NAMALWA (cell line): ENCODE measurements at places on chromosomes 1 and 21.

DNA sequence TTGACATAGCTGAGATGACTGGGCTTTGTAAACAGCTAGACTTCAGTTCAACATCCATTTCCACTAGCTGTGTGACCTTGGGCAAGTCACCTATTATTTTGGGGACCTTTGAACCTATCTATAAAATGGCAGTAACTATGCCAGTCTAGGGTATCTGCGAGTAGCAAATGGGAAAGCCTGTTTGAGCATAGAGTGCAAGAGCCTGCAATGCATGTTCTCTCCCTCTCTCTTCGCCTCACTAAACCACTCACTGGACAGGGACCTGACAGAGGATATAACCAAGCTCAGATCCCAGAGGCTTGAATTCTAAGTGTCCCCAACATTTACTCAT lies 39.7 kb downstream of the DPT start:
- DNase-seq, result no peak

- DNase-seq, result no peak
Observed at GRCh38 chr1:167898578-167899222, 15.2 kb downstream of the ADCY10 start.

DNA sequence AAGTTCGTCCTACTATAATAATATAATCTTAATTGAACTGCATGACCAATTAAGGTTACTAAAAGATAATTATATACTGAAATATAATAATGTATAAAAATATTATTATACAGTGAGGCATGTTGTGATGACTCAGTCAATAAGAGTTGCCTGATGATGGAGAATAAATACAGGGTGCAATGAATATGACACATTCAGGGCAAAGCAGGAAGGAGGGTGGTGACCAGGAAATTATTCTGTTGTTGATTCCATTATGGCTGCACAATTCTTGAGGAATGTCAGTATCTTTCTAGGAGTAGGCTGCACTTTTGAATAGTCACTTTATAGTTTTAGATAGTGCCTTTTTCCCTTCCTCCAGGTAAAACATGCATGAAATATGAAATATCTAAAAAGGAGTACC lies 46.4 kb upstream of the RGS21 start:
- DNase-seq, result no peak

DNA sequence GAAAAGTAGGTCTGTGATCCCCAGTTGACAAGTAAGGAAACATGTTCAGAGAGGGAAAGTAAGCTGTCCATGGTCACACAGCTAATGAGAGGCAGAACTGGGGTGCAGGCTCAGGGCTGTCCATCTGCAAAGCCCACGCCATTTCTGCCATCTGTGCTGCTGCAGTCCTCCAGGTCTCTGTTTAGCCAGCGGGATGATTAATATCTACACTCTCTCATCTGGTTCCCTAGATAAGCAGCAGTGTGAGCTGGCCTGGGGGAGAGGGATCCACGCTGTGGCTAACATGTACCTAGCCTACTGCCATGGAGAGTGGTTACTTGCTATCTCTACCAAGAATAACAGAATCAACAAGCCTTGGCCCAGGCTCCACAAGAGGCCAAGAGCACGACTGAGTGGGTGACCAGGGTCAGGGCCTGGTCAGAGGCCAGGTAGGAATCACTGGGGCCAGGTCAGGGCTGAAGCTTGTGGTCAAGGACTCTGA lies 75.2 kb downstream of the TRABD2B start:
- DNase-seq, result no peak

DNA sequence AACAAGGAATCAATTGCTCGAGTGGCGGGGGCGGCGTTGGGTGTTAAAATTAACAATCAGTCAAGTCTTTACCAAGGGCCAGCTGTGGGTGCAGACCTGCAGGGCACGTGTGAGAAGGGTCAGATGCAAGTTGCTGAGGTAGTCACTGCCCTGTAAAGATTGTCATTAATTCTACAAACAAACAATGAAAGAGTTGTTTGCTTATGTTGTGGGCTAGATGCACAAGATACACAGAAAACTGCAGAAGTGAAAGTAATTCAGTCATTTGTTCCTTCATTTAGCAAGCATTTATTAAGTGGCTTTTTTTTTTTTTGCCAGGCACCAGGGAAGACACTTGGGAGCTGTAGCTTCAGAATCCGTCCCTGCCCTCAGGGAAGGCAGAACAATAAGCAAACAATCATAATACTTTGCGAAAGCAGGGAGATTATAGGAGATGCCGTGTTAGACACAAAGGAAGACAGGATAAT lies 79.5 kb downstream of the NR5A2 start:
- DNase-seq, result no peak

DNA sequence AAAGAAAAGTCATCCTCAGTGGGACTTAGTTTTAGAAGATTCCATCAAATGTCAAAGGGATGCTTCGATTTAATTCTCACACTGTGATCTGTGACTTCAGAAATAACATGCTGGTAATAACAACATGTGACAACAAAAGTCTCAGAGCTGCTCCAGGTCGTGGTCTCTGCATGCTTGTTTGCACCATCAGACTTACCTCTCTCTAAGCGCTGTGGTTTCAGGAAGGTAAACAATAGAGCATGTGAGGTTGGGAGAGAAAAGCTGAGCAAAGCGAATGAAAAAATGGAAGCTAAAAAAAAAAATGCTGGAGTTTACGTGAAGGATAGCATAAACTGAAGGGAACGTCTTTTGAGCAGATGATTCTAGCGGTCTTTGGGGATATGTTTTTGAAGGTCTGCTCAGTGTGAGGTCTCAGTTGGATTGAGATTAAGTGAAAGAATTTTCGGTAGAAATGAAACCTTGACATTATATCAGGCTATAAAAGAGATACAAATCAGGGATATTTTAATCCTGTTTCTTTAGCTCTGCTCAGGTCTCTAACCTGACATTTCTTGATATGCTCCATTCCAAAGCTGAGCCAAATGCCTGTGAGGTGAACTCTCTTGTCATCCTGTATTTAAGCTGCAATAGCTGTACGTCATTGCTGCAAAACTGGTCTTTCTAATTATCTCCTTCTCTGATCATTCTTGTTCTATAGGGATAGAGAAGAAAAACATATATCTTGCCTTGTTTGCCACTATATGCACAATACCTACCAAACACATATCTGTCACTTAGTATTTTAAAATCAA lies 86.5 kb downstream of the C1orf21 start:
- no peak for DNase-seq

GRCh38 chr1:148373192-148373925 lies 109.7 kb downstream of the PPIAL4G start:
- no peak for DNase-seq

DNA sequence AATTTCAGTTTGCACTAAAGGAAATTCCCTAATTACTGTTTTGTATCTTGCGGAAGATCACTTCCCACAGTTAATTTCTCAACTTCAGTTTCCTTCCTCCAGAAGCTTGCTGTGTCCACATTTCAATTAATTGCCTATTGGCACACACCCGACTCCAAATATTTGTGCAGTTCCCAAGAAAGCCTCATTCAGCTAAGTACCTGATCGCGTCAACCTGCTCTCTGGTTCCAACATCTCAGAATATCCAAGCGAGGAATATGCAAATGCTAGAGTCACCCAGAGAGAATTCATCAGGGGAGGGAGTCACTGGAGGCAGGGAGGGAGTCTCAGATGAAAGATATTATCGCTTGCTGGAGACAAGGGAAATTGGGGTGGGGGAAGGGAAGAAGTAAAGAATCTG lies 351.3 kb downstream of the RRAGC start:
- no peak for DNase-seq

DNA sequence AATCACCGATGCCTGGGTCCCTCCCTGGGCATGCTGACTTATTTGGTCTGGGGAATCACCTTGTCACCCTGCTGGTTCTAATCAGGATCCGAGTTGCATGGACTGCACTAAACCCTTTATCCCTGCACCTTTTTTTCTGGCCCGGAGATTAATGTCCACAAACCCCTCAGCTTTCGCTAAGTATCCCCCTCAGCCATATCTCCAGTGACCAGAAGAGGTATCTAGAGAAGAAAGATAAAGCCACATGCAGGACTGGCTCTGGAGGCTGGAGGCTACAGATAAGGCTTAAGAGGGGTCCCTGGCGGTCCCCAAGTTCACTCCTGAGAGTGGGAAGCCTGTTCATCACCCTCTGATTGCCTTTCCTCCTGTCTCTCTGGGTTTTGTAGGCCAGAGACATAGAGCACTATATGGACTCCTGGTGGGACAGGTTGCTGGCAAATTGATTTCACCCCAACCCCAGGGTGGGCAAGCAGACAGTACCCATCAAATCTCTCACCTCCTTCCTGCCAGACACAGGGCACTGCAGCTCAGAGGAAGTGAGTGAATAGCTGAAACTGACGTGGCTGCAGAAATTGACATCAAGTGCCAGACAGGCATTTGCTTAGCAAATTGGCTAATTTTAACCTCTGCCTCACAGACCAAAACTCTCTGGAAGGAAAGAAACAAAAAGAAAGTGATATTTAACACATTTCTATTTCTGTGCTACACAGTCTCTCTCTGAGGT lies 38.8 kb downstream of the HMGB4 start:
- DNase-seq, result peak; percentile 16

DNA sequence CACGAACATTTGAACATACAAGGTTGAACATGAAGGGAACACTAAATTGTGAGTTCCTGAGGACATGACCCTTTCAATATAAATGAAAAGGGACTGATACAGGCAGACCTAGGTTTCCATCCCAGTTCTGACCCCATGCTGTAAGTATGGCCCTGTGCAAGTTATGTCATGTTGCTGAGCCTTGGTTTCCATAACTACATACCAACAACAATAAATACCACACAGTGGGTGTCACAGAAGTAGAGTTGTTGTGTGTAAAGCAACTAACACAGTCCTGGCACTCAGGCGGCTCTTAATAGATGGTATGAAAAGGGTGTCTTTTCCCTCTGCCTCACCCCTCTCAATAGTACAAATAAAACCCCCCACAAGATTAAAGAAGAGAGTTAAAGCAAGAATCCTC lies 140.8 kb downstream of the LMX1A start:
- DNase-seq, result no peak

- no peak for DNase-seq
Observed at GRCh38 chr1:25082216-25082899, 149.9 kb downstream of the SYF2 start.

- no peak for DNase-seq
Observed at GRCh38 chr1:225816643-225817538, 7.0 kb downstream of the EPHX1 start.

- peak; percentile 34 for DNase-seq
Observed at GRCh38 chr1:218361298-218362065, 16.3 kb downstream of the TGFB2 start.

- no peak for DNase-seq
Observed at GRCh38 chr1:101798417-101798816, 198.3 kb downstream of the OLFM3 start.

DNA sequence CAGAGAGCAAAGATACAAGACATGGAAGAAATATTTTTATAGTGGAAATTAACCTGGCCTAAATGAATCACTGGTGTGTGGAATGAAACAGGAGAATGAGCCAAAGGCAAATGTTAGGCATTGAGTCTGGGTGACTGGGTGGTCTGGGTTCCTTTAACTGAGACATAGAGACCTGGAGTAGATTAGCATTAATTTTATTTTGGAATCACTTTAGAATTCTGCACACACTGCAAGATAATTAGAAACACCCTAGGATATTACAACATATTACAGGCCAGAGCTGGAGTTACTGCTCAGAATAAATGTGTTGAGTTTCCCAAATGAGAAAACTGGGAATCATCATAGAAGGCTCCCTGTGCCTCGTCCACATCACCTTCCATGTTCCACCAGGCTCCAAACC lies 85.5 kb downstream of the PLPPR5 start:
- no peak for DNase-seq

- no peak for DNase-seq
Observed at GRCh38 chr1:24609949-24610517, 33.1 kb upstream of the SRRM1 start.

DNA sequence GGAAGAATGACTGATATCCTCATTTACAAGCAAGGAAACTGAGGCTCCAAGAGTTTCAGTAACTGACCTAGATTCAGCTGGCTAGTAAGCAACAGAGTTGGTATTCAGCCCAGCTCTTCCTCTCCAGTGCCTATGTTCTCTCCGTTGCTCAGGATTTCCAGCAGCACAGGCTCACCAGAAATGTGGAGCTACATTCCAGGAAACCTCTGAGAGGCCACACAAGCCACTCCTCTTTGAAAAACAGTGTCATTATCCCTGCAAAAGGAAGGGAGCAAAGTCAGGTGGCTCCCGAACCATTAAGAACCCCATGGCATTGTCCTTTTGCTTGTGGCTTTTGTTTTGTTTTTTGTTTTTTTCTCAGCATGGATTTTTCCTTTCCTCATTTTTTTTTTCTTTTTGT lies 40.6 kb upstream of the DUSP10 start:
- no peak for DNase-seq

GRCh38 chr21:34569381-34569979 lies 45.4 kb downstream of the RCAN1 start:
- DNase-seq, result no peak

DNA sequence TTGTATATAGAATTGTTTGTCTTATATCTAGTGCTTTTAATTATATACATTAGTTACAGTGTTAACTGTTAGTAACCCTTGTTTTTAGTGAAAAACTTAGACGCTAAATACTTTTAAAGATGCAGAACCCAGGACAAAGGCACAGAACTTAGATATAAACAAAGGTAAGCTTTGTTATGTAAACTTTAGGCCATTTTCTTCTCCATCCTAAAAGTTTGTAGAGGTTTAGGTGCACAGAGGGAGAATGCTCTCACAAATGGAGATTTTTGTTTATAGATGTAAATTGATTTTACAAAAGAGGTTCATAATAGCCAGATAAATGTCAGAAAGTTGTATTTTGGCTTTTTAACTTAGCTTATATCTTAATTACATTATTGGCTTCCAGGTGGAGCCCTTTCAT lies 490.5 kb upstream of the LRRC7 start:
- DNase-seq, result no peak
